ENCODE measurements at places on chromosomes 16 and 17.

- no peak for DNase-seq
Observed at GRCh38 chr17:35895636-35896587, 15.8 kb upstream of the CCL5 start.

DNA sequence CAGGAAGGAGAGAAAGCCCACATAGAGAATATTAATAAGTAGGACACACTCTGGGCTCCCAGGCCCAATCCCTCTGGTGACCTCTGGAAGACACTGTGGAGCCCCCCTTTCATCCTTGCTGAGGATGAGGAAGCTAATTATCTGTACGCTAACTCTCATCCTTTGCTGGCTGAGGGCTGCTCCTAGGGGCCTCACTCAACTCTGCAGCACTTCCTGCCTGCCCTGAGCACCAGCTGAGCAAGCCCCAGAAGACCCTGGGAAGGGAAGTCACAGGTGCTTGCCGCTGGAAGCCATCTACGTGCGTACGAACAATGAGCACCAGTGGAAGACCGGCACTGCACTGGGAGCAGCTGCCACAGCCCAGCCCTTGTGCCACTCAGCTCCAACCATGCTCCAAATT, 145.8 kb upstream of the CDH5 start:
- DNase-seq: no peak

- DNase-seq: no peak
Observed at GRCh38 chr17:70217571-70217970, 48.2 kb downstream of the KCNJ2 start.

DNA sequence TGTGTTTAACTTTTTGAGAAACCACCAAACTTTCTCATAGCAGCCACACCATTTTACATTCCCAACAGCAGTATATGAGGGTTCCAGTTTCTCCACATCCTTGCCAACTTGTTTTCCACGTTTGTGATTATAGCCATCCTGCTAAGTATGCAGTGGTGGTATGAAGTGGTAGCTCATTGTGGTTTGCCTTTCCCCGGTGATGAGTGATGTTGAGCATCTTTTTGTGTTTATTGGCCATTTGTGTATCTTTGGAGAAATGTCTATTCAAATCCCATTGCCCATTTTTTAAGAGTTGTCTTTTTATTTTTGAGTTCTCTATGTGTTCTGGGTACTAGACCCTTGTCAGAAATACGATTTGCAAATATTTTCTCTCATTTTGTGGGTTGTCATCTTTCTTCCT, 17.4 kb downstream of the SF3B3 start:
- DNase-seq: no peak

DNA sequence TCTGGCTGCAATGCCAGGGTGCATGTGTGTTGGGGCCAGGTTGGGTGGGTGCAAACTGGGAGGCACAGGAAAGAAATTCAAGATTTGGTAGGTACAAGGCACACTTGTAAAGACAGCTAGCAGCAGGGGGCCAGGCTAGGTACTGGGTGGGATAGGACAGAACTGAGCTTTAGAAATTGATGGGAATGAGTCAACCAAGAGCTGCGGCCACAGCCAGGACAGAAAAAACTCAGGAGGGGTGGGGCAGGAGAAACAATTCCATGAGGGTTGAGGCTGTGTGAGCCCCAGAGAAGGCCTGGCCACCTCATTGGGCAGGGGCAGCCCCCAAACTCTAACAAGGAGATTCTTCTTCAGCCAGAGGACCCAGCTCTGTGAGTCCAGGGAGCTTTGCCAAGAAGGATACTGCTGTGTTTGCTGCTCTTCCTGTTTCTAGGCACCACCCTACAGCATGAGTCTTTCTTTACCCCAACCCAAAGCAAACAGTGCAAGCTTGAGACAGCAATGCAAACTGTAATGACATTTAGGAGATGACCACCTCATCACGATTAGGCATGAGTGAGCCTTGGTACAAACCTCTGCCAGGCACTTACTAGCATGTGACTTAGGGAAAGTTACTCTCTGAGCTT, 21.3 kb upstream of the CCDC182 start:
- DNase-seq: no peak

DNA sequence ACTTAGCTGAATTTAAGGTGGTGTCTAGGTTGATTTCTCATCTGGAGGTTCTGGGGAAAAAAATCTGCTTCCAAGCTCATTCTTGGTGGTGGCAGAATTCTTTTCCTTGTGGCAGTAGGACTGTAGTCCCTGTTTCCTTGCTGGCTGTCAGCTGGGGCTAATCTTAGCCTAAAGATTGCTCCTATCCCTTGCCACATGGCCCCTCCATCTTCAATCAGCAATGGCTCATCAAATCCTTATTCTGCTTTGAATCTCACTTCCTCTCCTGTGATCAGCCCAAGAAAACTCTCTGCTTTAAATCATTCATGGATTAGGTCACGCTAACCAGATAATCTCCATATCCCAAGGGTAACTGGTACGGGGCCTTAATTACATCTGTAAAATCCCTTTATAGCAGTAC, 6.6 kb downstream of the FAM20A start:
- DNase-seq: no peak

Data from activated effector memory CD4-positive, alpha-beta T cell treated with Interleukin-2 at 50 U/mL for 16 hours (primary cell).